Suprapubic skin (tissue), 4 donors: ENCODE measurements at places on chromosomes 3 and 15.

GRCh38 chr3:189144645-189145044, 27.1 kb upstream of the TPRG1 start:
- H3K27me3 ChIP-seq: no peaks in the 10 kb centered on the region
- DNase-seq: no peak
- peaks cover 12% of the 10 kb centered on the region for H3K4me1 ChIP-seq
- H3K27ac ChIP-seq: no peak overlapping the region
- no peak overlapping the region for H3K4me3 ChIP-seq

DNA sequence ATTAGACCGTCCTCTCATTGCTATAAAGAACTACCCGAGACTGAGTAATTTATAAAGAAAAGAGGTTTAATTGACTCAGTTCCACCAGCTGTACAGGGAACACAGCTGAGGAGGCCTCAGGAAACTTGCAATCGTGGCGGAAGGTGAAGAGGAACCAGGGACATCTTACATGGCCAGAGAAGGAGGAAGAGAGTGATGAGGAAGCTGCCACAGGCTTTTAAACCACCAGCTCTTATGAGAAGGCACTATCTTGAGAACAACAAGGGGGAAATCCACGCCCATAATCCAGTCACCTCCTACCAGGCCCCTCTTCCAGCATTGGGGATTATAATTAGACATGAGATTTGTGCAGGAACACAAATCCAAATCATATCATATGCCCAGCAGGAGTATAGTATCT, 138.5 kb downstream of the ALCAM start:
- no peaks in the 10 kb centered on the region for H3K4me1 ChIP-seq
- DNase-seq: no peak
- H3K36me3 ChIP-seq: no peaks in the 10 kb centered on the region

- no peaks in the 10 kb centered on the region for H3K36me3 ChIP-seq
- H3K27ac ChIP-seq: no peak overlapping the region
- no peaks in the 10 kb centered on the region for H3K27me3 ChIP-seq
- H3K4me3 ChIP-seq: no peak overlapping the region
These were observed 25.7 kb upstream of the APEH start for GRCh38 chr3:49648354-49649019.

DNA sequence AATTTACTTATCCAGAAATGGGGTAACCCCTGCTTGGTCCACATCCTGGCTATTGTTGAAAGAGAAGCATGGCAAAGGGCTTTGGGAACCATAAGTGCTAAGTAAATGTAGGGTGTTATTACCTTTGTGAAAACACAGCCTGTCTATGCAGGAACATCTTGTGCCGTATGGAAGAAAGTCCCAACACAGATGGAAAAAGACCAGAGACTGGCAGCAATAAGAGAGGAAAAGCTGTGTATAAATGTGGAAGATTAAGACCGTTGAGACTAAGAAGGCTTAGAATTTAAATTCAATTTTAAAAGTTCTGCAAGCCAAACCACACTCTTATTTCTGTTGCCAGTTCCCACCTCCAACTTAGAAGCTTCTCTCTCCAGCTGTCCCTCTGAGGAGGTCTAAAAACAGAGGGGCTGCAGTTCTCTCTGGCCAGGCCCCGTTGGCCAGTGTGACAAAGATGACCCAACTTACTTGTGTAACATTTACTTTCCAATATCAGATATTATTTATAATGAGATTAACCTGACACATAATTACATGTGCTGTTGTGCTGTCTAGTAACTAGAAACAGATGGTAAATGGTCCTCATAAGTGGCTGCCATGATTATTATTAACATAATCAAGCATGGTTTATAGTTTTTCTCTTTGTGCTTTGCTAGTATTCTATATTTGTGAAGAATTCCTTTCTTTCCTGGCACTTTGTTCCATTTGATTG, 7.0 kb downstream of the MINDY4B start:
- H3K27ac ChIP-seq: no peak overlapping the region
- peaks cover 7% of the 10 kb centered on the region for H3K27me3 ChIP-seq
- H3K4me3 ChIP-seq: no peak overlapping the region
- DNase-seq: no peak
- H3K36me3 ChIP-seq: no peaks in the 10 kb centered on the region

DNA sequence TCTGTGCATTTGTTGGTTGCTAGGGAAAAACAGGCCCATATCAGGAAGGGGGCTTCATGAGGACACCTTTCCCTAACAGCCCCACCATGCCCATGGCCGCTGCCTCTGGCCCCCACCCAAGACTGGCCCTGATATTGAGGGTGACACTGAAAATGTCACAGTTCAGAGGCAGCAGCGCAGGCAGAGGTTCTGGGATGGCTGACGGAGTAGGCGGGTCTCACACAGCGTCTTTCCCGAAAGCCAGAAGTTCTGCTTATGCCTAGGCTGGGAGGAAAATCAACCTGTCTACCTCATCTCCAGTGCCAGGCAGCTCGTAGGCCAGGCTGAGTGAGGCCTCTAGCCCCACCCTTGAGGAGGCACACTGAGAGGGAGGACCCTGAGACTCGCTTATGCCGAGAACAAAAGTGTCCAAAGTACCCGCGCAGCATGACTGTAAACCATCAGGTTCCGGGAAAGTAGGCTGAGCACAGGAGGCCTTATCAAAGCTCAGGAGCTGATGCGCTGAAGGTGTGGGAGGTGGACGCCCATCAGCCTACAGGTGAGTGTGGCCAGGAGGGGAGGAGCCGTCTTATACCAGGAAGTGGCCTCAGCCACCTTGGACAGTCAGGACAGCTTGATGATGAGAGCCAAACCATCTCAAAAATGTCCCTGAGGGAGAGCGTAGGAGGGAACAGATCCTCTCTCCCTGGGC, 27.5 kb downstream of the GRAMD2A start:
- H3K36me3 ChIP-seq: no peaks in the 10 kb centered on the region
- DNase-seq: no peak
- H3K4me3 ChIP-seq: no peak overlapping the region
- H3K27ac ChIP-seq: no peak overlapping the region
- H3K4me1 ChIP-seq: peaks cover 4% of the 10 kb centered on the region

GRCh38 chr3:185988080-185988815, 50.4 kb upstream of the TRA2B start:
- peaks cover 6% of the 10 kb centered on the region for H3K4me1 ChIP-seq
- H3K4me3 ChIP-seq: no peak overlapping the region
- H3K27ac ChIP-seq: no peak overlapping the region
- H3K27me3 ChIP-seq: no peaks in the 10 kb centered on the region
- DNase-seq: no peak

DNA sequence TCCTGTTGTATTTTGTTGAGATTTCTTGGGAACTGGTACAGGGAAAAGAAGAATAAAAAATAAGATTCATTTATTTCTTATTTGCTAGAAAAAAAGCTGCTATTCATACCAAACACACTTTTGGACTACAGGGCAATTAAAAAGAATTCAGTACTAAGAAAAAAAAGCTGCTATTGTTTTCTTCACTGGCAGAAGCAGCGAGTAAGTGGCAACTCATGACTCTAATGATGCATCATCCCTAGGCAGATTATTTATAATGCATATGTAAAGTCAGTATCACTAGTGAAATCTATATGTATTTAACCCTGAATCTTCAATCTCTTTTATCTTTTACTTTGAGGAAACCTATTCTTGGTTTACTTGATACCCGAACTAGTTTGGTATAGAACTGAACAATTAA, 15.2 kb downstream of the PFN2 start:
- no peak overlapping the region for H3K27ac ChIP-seq
- H3K27me3 ChIP-seq: no peaks in the 10 kb centered on the region

DNA sequence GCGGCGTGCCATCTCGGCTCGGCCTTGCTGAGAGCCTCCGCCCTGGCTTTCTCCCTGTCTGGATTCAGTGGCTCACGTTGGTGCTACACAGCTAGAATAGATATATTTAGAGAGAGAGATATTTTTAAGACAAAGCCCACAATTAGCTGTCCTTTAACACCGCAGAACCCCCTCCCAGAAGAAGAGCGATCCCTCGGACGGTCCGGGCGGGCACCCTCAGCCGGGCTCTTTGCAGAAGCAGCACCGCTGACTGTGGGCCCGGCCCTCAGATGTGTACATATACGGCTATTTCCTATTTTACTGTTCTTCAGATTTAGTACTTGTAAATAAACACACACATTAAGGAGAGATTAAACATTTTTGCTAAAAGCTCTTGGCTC, 54.1 kb downstream of the PLXNA1 start:
- H3K27me3 ChIP-seq: no peaks in the 10 kb centered on the region
- peak overlapping the region; percentile 29 for H3K27ac ChIP-seq
- no peak for DNase-seq
- no peak overlapping the region for H3K4me3 ChIP-seq

GRCh38 chr3:87494264-87494663, 217.9 kb upstream of the POU1F1 start:
- H3K4me3 ChIP-seq: no peak overlapping the region
- H3K27me3 ChIP-seq: no peaks in the 10 kb centered on the region
- no peaks in the 10 kb centered on the region for H3K36me3 ChIP-seq
- no peak overlapping the region for H3K27ac ChIP-seq

- no peaks in the 10 kb centered on the region for H3K27me3 ChIP-seq
- no peak for DNase-seq
- no peaks in the 10 kb centered on the region for H3K4me1 ChIP-seq
These were observed 75.2 kb downstream of the ESYT3 start for GRCh38 chr3:138509586-138509985.

DNA sequence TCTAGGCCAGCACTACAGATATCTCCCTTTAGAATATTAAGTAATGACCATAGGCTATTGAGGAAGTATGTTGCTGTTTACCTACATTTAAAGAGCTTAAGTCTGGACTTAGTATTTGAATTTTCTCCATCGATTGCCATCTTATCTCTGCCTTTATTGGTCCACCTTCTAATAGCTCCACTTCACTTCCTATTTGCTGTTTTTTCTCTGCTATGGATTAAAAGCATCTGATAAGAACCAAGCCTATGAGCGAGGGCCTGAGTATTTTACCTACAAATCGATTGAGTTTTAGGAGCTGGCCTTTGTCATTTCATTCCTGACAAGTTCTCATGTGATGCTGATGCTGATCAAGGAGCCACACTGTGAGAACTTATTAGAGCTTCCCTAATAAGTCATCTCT, 52.6 kb upstream of the AKAP13 start:
- no peak overlapping the region for H3K27ac ChIP-seq
- H3K4me3 ChIP-seq: no peak overlapping the region
- no peaks in the 10 kb centered on the region for H3K27me3 ChIP-seq
- no peaks in the 10 kb centered on the region for H3K36me3 ChIP-seq

DNA sequence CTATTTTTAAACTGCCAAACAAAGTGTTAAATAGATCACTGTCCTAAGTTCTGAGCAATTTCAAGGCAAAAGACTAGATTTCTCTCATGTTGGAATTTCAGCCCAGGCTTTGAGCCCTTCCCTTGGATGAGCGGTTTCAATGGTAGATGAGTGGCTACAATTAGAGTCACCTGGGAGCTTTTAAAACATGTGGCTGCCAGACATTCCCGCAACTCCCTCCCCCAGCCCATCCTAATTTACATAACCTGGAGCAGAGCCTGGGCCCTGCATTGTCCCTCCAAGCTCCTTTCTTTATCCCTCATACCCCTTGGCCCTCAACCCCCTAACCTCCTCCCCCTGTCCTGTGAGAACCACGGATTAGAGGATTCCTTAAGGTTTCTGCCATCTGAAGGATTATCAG, 357.5 kb upstream of the UMPS start:
- no peaks in the 10 kb centered on the region for H3K4me1 ChIP-seq
- no peaks in the 10 kb centered on the region for H3K27me3 ChIP-seq
- H3K36me3 ChIP-seq: no peaks in the 10 kb centered on the region
- no peak overlapping the region for H3K4me3 ChIP-seq
- no peak for DNase-seq

DNA sequence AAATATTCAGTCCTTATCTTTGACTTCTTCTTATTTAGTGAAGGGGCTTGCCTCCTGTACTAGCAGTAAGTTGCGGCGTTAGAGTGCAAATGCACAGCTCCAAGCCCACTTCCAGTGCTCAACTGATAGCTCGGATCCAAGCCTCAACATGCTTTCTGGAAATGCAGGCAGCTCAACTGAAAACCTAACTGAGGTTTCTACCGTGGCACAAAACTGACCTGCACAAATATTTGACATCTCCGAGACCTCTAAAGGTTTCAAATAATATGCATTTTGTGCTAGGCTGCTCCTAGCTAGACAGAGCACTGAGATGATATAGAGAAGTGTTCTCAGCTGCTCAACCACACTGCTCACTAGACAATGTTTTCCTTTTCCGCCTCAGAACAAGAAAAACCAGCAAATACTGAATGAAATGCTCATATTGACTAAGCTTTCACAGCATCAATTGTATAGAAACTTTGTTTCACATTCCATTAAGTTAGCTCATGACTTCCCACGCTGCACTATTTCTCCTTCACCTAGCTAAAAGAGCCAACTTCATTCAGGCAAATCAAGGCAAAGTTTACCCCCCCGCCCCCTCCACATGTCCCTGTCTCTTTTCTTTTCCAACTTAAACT, 822 bp downstream of the ZNF385D start:
- no peaks in the 10 kb centered on the region for H3K36me3 ChIP-seq
- peak overlapping the region; percentile 43 for H3K4me3 ChIP-seq
- H3K27ac ChIP-seq: peak overlapping the region; percentile 74
- H3K4me1 ChIP-seq: peaks cover 7% of the 10 kb centered on the region
- DNase-seq: no peak

DNA sequence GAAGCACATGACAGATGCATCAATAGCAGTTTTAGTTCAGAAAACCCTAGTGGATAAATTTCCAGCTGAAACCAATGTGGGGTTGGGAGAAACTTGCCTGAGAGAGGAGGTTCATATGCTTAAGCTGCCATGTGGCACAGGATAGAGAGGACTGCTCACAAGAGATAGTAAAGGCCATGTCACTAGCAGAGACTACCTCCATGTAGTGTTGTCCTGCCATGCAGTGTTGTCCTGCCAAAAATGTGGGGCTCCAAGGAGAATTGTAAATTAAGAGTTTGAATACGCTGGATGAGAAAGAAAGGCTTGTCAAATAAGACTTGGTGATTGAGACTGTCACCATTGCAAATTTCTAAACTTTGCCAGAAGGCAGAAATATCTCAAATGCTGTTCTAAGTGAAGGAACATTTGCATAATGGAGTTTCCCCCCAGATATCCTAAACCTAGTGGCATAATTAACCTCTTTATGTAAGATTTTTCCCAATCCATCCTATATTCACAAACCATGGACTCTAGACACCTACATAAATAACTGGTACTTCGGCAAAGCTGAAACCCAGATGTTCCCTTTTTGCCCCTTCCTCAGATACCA, 938.3 kb upstream of the ALCAM start:
- no peak overlapping the region for H3K27ac ChIP-seq
- no peaks in the 10 kb centered on the region for H3K27me3 ChIP-seq
- no peaks in the 10 kb centered on the region for H3K4me1 ChIP-seq
- H3K4me3 ChIP-seq: no peak overlapping the region
- H3K36me3 ChIP-seq: no peaks in the 10 kb centered on the region
- no peak for DNase-seq

DNA sequence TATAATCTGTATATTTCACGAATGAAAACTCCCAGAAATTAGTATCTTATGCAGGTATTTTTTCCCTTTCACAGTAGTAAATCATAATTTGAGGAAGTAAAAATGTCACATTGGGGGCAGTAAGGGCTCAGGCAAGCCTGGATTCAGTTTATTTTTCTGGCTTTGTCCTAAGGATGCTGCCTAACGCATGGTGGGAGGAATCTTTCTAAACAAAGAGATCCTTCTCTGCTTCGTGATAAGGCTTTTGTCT, 35.7 kb downstream of the DNASE1L3 start:
- peaks cover 34% of the 10 kb centered on the region for H3K4me1 ChIP-seq
- no peaks in the 10 kb centered on the region for H3K27me3 ChIP-seq
- no peak overlapping the region for H3K4me3 ChIP-seq
- no peak overlapping the region for H3K27ac ChIP-seq
